ENCODE measurements at places on chromosomes 5 and 9. TPM values are rescaled to one million over a fixed set of nuclear protein-coding genes. Genes with fewer than 3 reads are reported as not detected.
A peak's percentile ranks its signal among the peaks of the same experiment; 100 is the strongest.

GRCh38 chr9:93361995-93362394 lies 89.5 kb upstream of the FAM120A start:
- no peak for DNase-seq

IFNB1 gene
- not detected for total RNA-seq

IFNA2 gene
- total RNA-seq: not detected

- no peak for DNase-seq
Observed at GRCh38 chr9:116760636-116761035, 73.5 kb downstream of the TRIM32 start.

DPYSL3 gene
- 42.4 TPM for total RNA-seq

GABRA1 gene
- total RNA-seq: not detected

GRCh38 chr5:80083101-80083890 lies 48.1 kb downstream of the THBS4 start:
- DNase-seq: no peak

HMCN2 gene
- 0.14 TPM for total RNA-seq

DNA sequence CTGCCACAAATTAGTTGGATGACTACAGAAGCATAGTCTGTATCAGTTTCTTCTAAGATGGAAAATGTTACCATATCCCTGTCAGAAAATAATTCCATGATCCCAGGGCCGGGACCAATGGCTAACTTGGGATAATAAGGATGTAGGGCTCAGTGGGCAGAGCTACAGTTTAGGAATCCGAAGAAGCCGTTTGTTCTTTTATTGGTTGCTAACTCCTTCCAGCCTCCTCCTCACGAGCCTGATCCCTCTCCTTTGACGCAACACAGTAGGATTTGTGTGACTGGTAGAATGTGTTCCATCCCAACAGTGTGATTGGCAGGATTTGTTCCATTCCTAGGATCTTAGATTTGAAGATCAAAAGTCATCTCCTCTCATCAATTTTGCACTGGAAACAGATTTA lies 496.9 kb downstream of the AGTPBP1 start:
- no peak for DNase-seq

DNA sequence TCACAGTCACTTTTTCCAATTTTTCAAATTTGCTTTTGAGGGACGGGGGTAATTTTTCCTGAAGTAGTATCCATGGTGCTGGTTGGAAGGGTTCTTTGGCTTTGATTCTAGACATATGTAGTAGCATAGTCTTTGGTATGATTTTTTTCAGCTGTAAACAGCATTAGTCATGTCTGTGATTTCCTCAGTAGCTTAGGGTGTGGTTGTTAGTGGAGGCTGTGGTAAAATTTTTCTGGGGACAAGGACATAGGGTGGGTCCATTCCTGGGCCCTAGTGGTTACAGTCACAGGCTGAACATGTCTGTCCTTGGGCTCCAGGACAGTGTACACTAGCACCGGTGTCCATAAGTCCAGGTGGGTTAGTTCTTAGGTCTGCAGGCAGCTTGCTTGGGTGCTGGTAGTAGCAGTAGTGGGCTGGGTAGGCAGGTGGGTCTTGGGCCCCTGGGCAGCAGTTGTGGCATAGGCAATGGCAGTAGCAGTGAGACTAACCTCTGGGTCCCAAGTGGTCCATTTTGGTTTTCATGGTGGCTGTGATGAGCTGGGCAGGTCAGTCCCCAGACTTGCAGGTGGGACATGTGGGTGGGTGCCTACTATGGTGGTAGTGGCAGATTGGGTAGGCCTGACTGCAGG lies 100.0 kb upstream of the CXCL14 start:
- no peak for DNase-seq

DNA sequence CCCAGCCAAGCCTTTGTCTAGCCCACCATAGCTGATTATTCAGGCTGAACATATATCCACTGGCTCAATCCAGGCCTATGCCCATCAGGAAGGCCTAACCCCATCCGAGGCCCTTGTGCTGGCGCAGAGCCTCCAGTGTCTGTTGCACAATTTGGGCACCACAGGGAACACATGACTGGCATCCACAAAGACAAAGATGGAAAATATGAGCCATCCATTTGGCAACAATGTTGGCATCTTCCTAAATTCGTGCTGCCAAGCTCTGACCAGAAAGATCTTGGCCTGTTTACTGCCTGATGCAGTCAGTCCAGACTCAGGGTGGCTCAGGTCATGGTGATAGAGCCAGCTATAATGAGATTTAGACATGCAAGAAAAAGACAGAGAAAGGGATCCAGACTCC lies 233.8 kb downstream of the PIK3R1 start:
- no peak for DNase-seq

PCDHB6 gene
- total RNA-seq: 0.67 TPM

DNA sequence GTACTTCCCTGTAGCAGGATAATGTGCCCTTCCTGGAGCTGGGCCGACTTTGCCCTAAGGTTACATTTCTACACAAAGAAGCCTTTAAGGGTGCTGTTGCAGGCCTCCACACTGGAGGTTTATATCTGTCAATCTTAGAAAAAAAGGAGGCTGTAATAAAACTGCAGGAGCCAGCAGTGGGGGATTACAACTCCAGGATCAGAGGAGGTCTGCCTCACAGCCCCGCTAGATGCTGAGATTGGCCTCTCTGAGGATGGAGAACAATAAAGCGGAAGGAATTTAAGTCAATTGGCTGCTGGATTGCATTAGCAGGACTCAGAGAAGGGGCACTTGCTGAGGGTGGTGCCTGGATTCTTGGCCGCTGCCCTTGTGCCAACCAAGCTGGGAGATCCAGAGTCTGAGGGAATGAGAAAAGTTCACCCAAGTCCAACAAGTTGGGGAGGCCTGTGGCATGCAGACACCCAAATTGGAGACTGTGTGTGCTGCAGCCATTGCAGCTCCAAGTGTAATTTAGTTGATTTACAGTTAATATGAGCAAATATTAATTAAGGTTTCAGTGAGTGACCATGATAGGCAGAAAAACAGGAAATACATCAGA lies 99.0 kb upstream of the SSBP2 start:
- DNase-seq: no peak

DNA sequence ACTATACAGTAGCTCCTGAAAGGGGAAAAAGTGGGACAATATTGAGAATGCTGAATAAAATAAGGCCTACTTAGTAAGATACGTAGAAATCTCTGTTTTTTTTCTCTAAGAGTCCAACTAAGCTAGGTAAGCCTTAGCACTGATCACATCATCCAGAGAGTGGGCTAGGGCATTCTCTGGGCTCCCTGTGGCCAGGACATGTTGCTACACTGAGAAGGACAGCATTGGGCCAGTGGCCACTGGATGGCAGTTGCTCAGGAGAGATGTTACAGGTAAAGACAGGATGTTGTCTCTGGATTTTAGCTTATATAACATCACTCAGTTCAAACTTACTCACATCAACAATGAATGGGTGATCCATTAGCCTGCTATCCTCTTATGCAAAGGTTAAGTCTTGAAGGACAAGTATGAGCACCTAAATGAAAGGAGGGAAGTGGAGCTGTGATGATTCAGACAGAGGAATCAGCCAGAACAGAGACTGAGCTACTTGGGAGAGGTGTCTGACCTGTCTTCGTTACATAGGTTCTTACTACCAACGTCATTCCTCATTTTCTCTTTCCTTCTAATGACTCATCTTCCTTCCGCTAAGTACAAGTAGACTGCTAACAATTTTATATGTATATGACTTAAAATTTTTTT lies 226.6 kb upstream of the ADCY2 start:
- no peak for DNase-seq

DNA sequence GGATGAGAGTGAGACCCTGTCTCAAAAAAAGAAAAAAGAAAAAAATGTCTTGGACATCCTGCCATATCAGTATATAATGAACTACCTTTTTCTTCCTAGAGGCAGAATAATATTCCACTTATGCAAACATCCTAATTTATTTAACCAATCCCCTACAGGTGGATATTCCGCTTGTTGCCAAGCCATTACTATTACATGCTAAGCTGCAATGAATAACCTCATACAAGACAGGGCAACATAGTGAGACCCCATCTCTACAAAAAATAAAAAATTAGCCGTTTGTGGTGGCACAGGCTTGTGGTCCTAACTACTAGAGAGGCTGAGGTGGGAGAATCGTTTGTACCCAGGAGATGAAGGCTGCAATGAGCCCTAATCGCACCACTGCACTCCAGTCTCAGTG lies 1.7 kb upstream of the AFF4 start:
- DNase-seq: no peak

DNA sequence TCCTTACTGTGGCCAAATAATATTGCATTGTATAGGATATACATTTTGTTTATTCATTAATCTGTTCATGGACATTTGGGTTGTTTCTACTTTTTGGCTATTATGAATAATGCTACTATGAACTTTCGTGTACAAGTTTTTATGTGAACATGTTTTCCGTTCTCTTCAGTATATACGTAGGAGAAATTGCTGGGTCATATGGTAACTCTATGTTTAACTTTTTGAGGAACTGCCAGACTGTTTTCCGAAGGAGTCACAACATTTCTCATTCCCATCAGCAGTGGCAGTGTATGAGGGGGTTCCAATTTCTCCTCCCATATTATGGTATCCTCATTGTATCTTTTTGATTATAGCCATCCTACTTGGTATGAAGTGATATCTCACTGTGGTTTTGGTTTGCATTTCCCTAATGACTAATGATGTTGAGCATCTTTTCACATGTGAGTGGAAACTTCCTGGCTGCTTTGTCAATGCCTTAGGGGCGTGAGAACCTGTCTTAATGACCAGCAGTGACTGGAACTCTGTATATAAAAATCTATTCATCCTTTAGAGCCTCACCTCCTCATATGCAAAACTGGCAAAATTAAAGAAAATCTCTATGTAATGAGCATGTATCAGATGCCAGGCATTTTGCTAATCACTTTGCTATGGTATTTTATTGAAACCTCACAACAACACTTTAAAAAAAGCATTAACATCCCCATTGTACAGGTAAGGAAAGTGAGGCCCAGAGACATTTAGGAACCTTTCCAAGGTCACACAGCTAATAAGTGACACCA lies 47.8 kb upstream of the TGFBR1 start:
- peak; percentile 43 for DNase-seq
